ENCODE measurements at places on chromosomes 11 and 22. TPM values are rescaled to one million over a fixed set of nuclear protein-coding genes. Genes with fewer than 3 reads are reported as not detected.

Gene SHISAL1
- total RNA-seq, result 17.5 TPM

Gene SLC5A1
- total RNA-seq, result not detected

Gene OR6T1
- total RNA-seq, result not detected

Gene AGBL2
- total RNA-seq, result 0.83 TPM

Gene KCNK4
- not detected for total RNA-seq

All from smooth muscle cell of bladder (primary cell).